Ascending aorta (tissue), 2 donors: ENCODE measurements at places on chromosomes 2 and 18.

DNA sequence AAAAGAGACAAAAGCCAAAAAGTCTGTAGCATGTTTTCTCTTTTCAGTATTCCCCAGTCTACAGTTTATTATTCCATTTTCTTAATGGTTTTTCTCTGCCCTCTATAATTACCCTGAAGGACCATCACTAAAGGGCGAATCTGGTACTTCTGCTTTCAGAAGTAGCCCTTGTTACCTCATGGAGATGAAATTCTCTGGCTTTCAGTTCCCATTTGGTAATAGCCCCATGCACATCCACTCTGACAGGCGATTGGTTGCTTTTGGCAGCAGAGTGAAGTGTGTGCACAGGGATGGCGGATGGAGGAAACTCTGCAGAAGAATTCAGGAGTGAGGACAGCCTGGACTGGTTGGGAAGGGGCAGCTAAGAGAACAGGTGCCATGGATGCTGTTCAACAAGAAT is 66.3 kb upstream of the NABP1 start:
- DNase-seq = peak; percentile 21

DNA sequence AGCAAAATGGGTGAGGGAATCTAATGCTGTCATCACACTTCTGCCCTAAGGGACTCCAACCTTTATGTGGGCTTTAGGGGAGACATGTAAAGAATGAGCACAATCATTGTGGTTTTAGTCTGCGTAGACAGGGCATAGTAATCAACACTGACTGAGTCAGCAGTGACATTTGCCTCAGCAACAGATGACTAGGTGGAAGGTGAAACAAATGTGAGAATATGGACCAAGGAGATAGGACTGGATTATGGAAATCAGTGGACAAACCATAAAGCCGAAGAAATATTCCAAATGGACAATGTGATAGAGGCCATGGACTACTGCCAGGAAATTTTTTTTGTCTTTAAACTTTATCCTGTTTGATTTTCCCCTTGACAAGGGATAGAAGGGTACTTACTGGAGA is 83.9 kb downstream of the PDK1 start:
- no peak for DNase-seq

GRCh38 chr2:227020416-227020815 is 143.6 kb downstream of the COL4A4 start:
- no peak for DNase-seq

GRCh38 chr2:207885010-207885409 is 115.3 kb upstream of the FZD5 start:
- DNase-seq = no peak

GRCh38 chr2:11746807-11747459 is 501 bp downstream of the LPIN1 start:
- no peak for DNase-seq

DNA sequence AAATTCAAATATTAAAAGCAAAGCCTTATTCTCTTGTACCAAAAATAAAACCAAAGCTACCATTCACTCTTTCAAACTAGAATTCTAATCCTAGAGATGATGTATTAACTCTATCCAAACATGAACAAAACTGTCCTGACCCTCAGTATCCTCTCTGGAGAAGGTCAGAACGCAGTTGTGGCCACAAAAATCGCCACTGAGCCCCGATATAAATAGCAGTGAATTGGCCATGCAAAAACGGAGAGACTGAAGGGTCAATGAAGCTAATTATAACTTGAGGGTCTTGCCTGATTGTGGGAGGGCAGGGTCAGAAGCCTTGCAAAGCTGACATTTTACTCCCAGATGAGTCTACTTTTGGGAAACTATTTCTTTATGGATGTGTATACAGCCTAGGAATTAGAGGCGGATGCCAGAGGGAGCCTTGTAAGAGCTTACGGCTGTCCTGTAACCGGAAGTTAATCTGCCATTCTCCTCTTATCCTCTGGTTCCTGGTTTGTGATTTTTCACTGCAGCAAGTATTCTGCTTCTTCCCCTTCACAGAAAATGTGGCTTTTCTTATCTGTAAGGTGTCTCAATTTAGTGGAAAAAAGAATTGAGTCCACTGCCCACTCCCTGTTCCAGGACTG is 28.1 kb downstream of the CAVIN2 start:
- no peak for DNase-seq

GRCh38 chr18:35490894-35491699 is 6.7 kb downstream of the INO80C start:
- DNase-seq = no peak

GRCh38 chr2:148796735-148797512 is 78.1 kb upstream of the KIF5C start:
- DNase-seq = no peak

DNA sequence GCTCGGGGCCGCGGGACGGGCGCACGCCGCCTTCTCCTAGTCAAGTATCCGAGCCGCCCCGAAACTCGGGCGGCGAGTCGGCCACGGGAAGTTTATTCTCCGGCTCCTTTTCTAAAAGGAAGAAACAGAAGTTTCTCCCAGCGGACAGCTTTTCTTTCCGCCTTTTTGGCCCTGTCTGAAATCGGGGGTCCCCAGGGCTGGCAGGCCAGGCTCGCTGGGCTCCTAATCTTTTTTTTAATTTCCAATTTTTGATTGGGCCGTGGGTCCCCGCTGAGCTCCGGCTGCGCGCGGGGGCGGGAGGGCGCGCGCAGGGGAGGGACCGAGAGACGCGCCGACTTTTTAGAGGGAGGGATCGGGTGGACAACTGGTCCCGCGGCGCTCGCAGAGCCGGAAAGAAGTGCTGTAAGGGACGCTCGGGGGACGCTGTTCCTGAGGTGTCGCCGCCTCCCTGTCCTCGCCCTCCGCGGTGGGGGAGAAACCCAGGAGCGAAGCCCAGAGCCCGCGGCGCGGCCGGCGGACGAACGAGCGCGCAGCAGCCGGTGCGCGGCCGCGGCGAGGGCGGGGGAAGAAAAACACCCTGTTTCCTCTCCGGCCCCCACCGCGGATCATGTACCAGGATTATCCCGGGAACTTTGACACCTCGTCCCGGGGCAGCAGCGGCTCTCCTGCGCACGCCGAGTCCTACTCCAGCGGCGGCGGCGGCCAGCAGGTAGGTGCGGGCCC is 617 bp downstream of the FOSL2 start:
- peak; percentile 85 for DNase-seq

- no peak for DNase-seq
These were observed 106.9 kb upstream of the HDAC4 start for GRCh38 chr2:239507576-239508258.

DNA sequence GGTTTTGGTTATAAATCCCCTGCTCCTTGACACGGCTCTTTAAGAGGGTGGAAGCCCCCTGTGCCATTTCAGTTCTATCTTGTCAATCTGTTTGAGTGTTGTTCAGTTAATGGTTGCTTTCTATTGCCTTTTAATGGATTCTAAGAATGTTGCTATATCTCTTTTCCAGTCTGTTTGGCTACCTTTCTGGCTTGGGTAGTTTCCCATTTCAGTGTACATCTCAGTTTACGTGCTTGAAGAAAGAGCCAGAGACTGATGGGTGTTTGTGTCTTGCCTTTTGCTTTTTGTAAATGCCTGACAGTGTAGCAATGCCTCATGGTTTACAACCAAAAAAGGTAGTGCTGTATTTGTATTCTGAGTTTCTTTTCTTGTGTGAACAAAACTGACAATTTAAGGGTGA is 45.3 kb downstream of the SPATS2L start:
- DNase-seq = no peak
